ENCODE measurements at places on chromosomes 2 and 18.

DNA sequence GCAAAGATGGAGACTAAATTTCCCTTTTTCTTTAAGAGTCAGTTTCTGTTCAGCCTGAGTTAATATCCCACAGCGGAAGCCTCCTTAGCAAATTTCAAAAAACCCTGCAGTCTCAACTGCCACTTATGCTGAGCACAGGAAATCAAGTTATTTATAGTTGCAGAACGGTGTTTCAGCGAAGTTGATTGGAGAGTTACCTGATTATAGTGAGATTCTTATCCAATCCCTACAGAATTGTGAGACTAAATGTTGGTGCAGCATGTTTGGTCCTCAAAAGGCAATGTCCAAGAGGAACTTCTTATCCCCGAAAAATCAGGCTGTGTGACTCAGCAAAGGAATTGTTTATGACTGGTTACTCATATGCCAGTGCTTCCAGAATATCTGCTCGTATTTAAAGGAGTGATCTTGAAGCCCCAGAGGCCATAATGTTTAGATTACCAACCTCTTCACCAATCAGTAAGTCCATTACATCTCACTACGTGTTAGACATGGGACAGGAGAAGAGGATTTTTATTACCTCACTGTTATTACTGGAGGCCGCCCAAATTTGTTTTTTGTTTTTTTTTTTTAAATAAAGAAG, 67.9 kb downstream of the LRRFIP1 start:
- H3K27me3 ChIP-seq: peaks cover 23% of the 10 kb centered on the region
- H3K36me3 ChIP-seq: no peaks in the 10 kb centered on the region
- DNase-seq: no peak
- H3K4me3 ChIP-seq: no peak overlapping the region

DNA sequence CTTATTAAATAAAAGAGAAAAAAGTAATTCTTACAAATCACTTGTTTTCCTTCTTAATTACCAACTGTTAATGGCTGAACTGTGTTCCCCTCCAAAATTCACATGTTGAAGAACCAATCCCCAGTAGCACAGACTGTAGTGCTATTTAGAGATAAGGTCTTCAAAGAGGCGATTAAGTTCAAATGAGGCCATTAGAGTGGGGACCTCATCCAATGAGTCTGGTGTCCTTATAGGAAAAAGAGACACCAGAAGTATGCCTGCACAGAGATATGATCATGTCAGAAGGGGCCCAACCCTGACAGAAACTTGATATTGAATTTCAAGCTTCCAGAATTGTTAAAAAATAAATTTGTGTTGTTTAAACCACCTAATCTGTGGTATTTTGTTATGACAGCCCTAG, 89.8 kb downstream of the MEMO1 start:
- H3K27me3 ChIP-seq: no peaks in the 10 kb centered on the region
- H3K36me3 ChIP-seq: no peaks in the 10 kb centered on the region
- no peak for DNase-seq
- no peak overlapping the region for H3K27ac ChIP-seq
- H3K4me1 ChIP-seq: no peaks in the 10 kb centered on the region
- no peak overlapping the region for H3K4me3 ChIP-seq

- no peaks in the 10 kb centered on the region for H3K36me3 ChIP-seq
- no peak for DNase-seq
- H3K27ac ChIP-seq: no peak overlapping the region
- H3K4me3 ChIP-seq: no peak overlapping the region
Observed at GRCh38 chr18:55128437-55128836, 169.2 kb upstream of the CCDC68 start.

- H3K27ac ChIP-seq: no peak overlapping the region
- H3K36me3 ChIP-seq: no peaks in the 10 kb centered on the region
- no peak for DNase-seq
- no peak overlapping the region for H3K4me3 ChIP-seq
Observed at GRCh38 chr2:240983361-240983995, 14.9 kb upstream of the SNED1 start.

- no peaks in the 10 kb centered on the region for H3K27me3 ChIP-seq
- H3K4me3 ChIP-seq: no peak overlapping the region
- no peak overlapping the region for H3K27ac ChIP-seq
Observed at GRCh38 chr2:36290306-36290856, 65.2 kb upstream of the CRIM1 start.

Data from neuronal stem cell (in vitro differentiated cells).